ENCODE measurements at places on chromosomes 7 and 10.

GRCh38 chr10:50447691-50448090, 176.1 kb downstream of the SGMS1 start:
- no peak for DNase-seq

DNA sequence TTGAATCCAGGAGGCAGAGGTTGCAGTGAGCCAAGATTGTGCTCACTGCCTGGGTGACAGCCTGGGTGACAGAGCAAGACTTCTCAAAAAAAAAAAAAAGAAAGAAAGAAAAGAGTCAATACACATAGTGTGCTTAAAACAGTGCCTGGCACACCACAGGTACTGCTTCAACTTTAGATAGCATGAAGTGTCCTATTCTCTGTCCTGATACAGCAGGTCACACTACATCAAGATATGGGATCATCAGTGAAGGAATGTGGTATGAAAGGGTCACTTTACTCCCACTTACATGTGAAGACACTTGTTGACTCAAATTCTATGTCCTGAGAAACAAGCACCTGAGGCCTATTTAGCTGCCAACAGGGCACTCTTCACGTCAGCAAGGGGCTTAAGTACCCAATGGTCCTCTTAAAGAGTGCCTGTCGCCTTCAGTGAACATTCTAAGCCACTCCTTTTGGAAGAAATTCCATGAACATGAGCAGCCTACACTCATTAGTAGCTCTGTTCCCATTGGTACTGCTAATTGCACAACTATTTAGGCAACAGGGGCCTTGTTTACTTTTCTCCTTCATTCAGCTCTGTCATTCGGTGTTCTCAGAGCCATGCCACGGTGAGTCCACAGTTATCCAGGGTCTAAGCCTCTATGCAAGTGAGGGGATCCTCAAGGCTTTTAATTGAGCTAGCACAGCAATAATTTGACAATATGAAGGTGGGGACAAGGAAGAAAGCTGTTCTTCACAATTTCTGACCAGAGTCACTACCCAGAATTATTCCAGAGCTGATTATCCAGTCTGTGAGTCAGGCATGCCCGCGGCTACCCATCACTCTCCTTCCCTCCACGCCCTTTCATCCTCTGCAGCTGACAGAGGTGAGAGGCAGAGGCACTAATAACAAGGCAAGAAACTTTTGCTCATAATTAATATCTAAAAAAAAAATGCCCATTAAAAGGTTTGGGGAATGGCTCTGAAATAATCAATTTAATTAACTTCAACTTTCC, 56.6 kb upstream of the PTN start:
- no peak for DNase-seq

- no peak for DNase-seq
Observed at GRCh38 chr7:151094675-151095074, 8.4 kb downstream of the AGAP3 start.

GRCh38 chr10:1544209-1544673, 193.1 kb downstream of the ADARB2 start:
- no peak for DNase-seq

DNA sequence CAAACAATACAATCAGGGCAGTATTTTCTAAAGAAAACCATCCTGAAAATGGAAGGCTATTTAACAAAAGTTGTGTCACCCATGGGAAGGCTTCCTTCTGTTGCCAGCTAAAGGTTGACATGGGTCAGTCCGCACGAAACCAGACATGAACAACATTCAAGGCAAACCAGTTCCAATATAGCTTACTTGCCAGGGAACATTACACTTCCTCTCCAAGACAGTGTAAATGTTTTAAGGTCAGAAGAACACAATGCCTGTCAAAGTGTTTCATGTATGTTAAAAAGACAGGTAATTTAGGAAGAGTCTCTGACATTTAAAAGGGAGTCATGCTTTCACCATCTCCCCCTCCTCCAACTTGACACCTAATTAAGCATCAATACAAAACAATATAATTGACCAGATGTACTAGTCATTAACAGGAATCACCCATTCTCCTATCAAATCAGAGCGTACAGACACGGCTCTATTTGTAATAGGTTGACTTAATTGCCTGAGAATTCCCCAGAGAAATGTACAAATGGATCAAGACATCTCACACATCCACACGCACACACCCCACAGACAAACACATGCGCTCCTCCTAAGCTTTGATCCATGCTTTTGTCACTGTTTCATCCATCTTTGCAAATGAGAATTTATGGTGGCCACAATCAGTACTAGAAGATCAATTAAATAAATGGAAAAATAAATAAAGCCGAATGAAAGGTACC, 69.5 kb downstream of the CACNA2D1 start:
- DNase-seq = no peak

DNA sequence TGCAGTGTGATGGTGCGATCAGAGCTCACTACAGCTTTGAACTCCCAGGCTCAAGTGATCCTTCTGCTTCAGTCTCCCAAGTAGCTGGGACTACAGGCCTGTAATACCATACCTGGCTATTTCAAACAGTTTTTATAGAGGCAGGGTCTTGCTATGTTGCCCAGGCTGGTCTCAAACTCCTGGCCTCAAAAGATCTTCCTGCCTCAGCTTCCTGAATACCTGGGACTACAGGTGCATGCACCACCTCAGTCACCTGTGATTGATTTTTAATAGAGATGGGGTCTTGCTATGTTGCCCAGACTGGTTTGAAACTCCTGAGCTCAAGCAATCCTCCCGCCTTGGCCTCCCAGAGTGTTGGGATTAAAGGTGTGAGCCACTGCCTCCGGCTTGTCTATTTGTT, 26.4 kb upstream of the CCL24 start:
- no peak for DNase-seq

DNA sequence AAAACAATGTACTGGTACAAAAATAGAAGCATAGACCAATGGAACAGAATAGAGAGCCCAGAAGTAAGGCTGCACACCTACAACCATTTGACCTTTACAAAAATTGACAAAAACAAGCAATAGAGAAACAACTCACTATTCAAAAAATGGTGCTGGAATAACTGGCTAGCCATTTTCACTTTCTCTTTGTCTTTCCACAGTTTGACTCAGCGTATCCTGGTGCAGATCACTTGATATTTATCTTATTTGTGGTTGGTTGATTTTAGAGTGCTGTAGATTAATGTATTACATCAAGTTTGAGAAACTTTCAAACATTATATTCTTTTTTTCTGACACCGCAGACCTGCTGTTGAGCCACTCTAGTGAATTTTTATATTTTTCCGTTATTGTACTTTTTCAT, 381.4 kb downstream of the DGKB start:
- no peak for DNase-seq

DNA sequence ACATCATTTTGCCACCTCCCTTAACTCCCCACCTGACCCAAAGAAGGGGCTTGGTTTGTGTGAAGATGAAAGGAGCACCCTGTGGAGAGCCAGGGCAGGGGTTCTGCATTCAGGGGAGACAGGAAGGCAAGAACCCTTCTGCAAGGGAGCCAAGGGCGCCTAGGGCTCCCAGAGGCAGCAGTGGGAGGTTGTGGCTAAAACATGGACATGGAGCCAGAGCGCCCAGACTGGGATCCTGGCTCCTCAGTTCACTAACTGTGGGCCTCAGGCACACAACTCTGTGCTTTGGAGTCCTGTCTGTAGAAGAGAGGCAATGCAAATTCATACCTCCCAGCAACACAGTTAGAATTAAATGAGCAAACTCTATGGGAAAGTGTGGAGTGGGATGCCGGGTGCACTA, 123.1 kb upstream of the MACROH2A2 start:
- DNase-seq = no peak

DNA sequence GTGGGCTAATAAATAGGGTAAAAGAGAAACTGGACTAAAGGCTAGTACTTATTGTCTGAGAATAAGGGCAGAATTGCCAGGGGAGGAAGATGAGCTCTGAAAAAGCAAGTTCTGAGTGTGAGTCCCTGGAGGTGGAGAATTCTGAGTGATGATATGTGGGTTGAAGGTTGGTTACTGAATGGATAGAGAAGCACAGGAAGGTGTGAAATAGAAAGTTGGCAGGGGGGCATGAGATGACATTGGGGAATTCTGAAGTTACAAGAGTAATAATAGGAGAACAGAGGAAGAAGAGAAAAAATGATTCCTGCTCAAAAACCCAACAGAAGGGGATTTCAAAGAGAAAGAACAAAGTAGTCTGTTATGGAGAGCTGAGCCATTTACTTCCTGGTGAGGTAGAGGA, 76.9 kb downstream of the PRKCQ start:
- DNase-seq = no peak

- no peak for DNase-seq
Observed at GRCh38 chr7:143002898-143003297, 24.0 kb downstream of the OR9A2 start.

- no peak for DNase-seq
Observed at GRCh38 chr7:70406186-70406949, 725.6 kb upstream of the GALNT17 start.

- DNase-seq = no peak
Observed at GRCh38 chr10:51733057-51733456, 33.7 kb upstream of the CSTF2T start.

- no peak for DNase-seq
Observed at GRCh38 chr7:141562972-141563371, 11.8 kb downstream of the AGK start.

DNA sequence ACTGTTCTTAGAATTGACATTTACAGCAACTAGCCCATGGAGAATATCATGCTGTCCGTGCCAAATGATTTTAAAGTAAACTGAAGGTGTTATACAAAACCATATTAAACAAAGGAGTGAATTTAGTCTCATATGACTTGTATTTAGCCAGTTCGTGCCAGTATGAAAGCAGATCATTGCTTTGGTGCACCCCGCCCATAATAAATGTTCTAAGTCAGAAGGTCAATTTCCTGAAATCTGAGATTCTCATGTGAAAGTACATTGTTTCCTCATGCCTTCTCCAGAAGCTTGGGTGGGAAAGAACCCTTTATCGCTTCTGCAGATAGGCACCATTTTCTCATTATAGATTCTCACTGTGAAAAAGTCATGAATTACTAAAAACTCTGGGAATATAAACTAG, 106.4 kb downstream of the CAMK1D start:
- no peak for DNase-seq

- DNase-seq = no peak
Observed at GRCh38 chr7:127534636-127535035, 50.8 kb downstream of the GCC1 start.

DNA sequence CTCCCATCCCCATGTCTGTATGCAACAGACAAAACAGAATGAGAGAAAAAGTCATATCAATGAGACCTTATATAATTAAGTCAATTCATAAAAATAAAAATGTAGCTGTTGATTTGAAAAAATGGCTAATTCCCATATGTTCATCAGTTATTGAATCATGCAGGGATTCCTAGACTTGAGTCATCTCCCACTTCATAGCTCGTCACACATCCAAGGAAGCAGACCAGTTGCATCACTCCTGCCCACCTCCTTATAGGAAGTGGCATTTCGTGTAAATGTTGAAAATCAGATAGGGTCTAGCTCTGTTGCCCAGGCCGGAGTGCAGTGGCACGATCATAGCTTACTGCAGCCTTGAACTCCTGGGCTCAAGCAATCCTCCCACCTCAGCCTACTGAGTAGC, 56.1 kb upstream of the SH2B2 start:
- DNase-seq = no peak

DNA sequence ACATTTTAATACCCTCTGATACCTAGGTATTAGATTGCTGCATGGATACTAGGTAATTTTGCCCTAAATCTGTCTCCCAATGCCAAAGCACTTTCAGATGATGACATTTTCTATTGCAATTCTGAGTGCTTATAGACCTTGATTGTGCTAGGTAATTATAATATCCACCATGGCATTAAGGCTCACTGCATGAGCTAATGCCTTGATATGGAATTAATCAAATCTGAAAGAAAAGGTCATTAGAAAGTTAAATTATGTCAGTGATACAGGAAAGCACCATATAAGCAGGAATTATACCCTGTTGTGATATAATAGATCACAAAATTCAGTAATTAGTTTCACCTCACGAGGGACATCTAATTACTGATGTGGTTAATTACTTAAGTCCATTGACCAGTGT, 521.4 kb downstream of the DNAJB9 start:
- no peak for DNase-seq

GRCh38 chr10:114477285-114477684, 73.0 kb upstream of the AFAP1L2 start:
- no peak for DNase-seq
